ENCODE measurements at places on chromosomes 4 and X. TPM values are rescaled to one million over a fixed set of nuclear protein-coding genes. Genes with fewer than 3 reads are reported as not detected.

DNA sequence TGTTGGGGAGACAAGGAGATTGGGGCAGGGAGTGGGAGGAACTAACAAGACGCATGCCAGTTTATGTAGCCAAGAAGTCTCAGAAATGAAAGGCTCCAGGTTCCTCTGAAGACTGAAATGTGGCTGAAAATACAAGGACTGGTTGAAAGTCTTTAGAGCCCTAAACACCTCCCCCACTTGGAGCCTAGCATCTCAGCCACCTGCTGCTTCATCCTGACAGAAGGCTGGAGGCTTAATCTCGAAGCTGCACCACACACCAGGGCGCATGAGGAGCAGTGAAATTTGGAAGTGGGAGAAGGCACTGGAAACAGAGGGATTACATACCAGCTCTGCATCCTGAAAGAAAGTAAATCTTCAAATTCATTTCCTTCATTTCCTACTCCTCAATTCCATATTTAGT lies 160.7 kb upstream of the FTHL17 start:
- DNase-seq: no peak

DNA sequence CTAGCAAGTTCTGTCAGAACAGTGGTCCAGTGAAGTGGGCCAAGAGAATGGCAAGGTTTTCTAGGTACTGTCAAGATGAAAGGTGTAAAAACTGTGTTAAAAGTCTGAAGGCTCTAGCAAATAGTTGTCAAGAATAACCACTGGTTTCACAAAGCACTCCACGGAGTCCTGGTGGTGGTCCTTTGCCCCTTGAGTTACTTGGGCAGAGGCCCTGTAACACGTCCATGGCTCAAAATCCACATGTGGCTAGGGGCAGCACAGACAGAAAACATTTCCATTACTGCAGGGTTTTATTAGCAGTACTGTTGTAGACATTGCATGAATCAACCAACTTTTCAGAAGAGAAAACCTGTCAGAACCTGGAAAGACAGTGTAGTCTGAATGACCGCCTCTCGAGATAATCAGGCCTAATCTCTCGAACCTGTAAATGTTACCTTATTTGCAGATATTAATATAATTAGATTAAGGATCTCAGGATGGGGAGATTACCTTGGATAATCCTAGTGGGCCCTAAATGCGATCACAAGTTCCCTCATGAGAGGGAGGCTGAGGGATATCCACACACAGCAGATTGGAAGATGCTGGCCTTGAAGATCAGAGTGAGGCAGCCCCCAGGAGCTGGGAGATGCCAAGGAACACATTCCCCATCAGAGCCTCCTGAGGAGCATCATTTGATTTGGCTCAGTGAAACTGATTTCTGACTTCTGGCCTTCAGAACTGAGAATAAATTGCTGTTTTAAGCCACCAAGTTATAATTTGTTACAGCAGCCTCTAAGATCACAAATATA lies 34.7 kb downstream of the ERVMER34-1 start:
- DNase-seq: no peak

GRCh38 chr4:52076731-52077130 lies 25.6 kb downstream of the SPATA18 start:
- DNase-seq: no peak

- DNase-seq: no peak
Observed at GRCh38 chrX:48450076-48450475, 20.0 kb downstream of the SLC38A5 start.

GRCh38 chr4:16896881-16897750 lies 1.3 kb downstream of the LDB2 start:
- DNase-seq: peak; percentile 71

DNA sequence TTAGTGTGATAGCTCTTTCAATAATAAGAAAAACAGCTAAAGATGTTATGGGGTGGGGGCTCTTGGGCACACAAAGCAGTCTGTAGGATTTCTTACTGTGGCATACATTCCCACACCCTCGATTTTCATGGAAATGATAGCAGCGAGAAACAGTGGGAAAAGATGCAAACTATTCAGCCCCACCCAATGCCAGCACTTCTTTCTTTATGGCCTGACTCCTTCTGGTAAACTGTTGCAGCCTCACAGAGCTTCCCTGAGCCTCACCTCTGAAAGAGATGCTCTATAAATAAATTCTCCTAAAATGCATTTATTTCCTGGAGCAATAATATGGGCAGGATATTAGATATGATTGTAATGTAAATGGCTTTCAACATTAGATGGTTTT lies 910 bp downstream of the ANK2 start:
- DNase-seq: no peak

- no peak for DNase-seq
Observed at GRCh38 chr4:186078981-186079638, 10.2 kb downstream of the TLR3 start.

GRCh38 chrX:2507904-2508627 lies 7.3 kb upstream of the DHRSX start:
- no peak for DNase-seq

DNA sequence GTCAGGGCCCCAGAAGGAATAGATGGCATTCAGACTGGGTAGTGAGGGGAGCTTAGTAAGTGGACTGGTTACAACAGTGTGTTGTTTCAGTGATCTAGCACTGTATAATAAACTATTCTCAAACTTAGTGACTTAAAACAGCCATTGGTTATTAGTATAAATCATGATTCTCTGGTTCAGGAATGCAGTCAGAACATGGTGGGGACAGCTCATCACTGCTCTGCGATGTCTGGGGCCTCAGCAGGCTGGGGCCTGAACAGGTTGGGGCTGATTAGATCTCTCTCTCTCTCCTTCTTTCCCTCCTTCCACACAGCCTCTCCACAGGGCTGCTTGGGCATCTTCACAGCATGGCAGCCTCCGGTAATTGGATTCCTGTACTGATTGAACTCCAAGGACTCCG lies 160.4 kb downstream of the GATB start:
- DNase-seq: peak; percentile 13

GRCh38 chrX:149497626-149498025 lies 7.5 kb downstream of the IDS start:
- DNase-seq: peak; percentile 72

Gene BEX2
- total RNA-seq: not detected

Gene KLB
- not detected for total RNA-seq

Gene POLA1
- 10.8 TPM for total RNA-seq

Gene COX18
- 14.9 TPM for total RNA-seq

Gene TMEM31
- total RNA-seq: not detected

Gene IQCM
- 0.10 TPM for total RNA-seq

Gene NPY2R
- not detected for total RNA-seq
